WTC11 (cell line): ENCODE measurements at places on chromosomes 5 and 9. TPM values are rescaled to one million over a fixed set of nuclear protein-coding genes. Genes with fewer than 3 reads are reported as not detected.

Gene OTP
- total RNA-seq, result not detected in 3 replicates

Gene ADCY2
- 142 to 165 TPM (median 154 TPM) in 3 replicates for total RNA-seq

Gene F2RL1
- 37.3 to 38.9 TPM (median 37.5 TPM) in 3 replicates for total RNA-seq

Gene OR1L6
- total RNA-seq, result not detected in 3 replicates

Gene SGCD
- 0.07 to 0.33 TPM (median 0.32 TPM) in 3 replicates for total RNA-seq

Gene STING1
- 0.37 to 1.6 TPM (median 0.64 TPM) in 3 replicates for total RNA-seq

Gene GARNL3
- total RNA-seq, result 17.8 to 22.4 TPM (median 20.3 TPM) in 3 replicates

Gene HMCN2
- total RNA-seq, result 5.6 to 12.4 TPM (median 10.8 TPM) in 3 replicates

Gene OR1Q1
- not detected in 3 replicates for total RNA-seq

GRCh38 chr5:160197341-160198144 is 31.8 kb upstream of the FABP6 start:
- DNase-seq, result no peak
- peaks cover 3% of the 10 kb centered on the region for H3K36me3 ChIP-seq
- H3K4me3 ChIP-seq, result peak overlapping the region; percentile 37; the same call in 1 of the 2 replicates
- H3K4me1 ChIP-seq, result peaks cover 41% of the 10 kb centered on the region

- no peak for DNase-seq
Observed at GRCh38 chr9:96163161-96163560, 138.8 kb downstream of the HSD17B3 start.

DNA sequence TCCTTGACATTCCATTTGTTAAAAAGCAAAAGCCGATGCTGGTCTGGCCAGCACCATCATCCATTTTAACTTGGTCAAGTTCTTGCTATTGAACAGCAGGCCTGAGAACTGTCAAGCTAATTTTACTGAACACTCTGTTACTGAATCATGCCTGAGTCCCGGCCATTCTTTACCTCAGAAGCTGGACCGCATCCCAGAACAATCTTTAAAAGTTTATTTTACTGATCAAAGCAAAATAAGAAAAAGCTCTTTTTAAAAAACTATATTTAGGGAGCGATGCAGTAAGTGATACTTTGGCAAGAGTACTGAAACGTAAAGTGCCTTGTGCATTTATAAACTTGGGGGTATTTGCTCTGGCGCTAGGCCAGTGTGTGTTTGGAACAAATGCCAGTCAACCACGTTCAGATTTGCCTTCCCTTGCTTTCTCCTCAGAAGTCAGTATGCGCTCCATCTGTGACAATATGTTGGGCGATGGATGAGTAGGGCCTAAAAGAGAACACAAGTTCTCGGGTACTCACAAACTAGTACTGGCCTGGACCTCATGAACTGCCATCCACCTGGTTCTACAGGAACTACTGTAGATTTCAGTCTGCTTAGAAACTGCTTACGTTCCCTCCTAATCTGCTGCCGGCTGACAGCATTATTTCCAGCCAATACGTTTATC is 161.9 kb downstream of the MAPKAP1 start:
- no peak overlapping the region for H3K4me3 ChIP-seq
- no peaks in the 10 kb centered on the region for H3K27me3 ChIP-seq
- peaks cover 10% of the 10 kb centered on the region for H3K4me1 ChIP-seq
- H3K36me3 ChIP-seq, result no peaks in the 10 kb centered on the region
- no peak for DNase-seq

DNA sequence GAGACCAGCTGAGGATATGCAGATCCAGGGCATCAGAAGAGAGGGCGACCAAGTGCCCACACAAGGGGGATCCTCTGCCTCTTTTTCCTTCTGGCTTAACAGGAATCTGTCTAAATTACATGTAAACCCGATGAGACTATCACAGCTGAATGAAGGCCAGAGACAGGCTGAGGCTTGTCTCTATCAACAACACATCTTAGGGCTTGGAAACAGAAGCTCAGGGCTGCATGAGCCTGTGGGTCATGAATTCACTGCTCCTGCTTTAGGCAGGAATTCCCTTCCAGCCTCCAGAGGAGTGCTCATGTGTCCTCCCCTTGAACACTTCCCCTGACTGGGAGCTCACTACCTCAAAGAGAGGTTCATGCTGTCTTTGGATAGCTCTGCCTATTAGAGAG is 106.1 kb upstream of the PHYKPL start:
- no peaks in the 10 kb centered on the region for H3K27me3 ChIP-seq
- H3K27ac ChIP-seq, result no peak overlapping the region
- peaks cover 20% of the 10 kb centered on the region for H3K4me1 ChIP-seq
- H3K4me3 ChIP-seq, result no peak overlapping the region
- no peak for DNase-seq

GRCh38 chr5:5014586-5015235 is 125.4 kb upstream of the ADAMTS16 start:
- peaks cover 13% of the 10 kb centered on the region for H3K27me3 ChIP-seq
- no peak for DNase-seq
- H3K4me3 ChIP-seq, result no peak overlapping the region

DNA sequence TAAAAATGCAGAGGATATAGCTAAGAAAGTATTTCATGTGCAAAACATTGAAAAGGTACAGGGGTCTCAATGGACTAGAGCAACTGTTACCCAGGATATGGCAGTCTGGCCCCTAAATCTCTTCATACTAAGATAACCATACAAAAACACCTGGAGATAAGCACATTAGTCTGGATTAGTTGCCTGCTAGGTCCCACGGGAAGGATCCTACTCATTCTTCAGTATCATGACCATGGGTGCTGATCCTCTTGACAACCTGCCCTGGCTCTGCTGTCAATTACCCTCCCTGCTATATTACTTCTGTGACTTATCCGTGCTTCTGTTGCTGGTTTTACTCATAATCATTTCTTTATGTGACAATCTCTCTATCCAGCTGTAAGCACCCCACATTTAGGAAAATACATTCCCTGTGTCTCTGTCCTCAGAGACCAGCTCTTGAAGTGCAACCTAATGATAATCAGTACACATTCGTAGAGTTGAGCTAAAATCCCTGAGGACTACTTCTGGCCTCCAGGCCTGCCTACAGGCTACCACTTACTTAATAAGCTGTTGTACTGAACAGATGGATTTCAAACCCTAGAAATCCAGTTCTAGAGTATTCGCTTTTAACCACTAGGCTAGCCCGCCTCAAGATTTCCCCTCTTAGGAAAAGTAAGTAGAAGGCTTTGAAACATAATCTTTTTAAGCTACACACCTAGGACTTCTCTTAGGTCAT is 190.5 kb upstream of the OR13F1 start:
- H3K36me3 ChIP-seq, result peaks cover 8% of the 10 kb centered on the region
- no peak overlapping the region for H3K27ac ChIP-seq

DNA sequence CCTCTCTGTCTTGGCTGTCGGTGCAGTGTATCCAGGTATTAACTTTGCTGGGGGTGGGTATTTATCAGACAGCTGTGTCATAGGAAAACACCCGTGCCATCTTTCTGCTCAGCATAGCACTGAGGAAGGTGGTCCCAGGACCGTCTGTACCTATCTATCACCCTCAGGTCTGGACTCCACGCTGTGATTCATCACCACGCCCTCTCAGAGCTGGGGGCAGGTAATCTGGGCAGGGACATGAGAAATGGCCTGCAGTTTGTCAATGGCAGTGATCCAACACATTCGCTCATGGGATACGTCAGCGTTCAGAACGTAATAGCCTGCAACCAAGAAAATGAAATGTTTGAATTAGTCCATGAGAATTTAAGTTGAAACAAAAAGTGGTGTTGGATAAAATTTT is 151.6 kb upstream of the MAP1B start:
- H3K36me3 ChIP-seq, result no peaks in the 10 kb centered on the region; the same call in 1 of the 2 replicates
- H3K4me3 ChIP-seq, result no peak overlapping the region
- DNase-seq, result no peak
- peaks cover 27% of the 10 kb centered on the region for H3K4me1 ChIP-seq
- no peaks in the 10 kb centered on the region; the same call in 1 of the 2 replicates for H3K27me3 ChIP-seq

DNA sequence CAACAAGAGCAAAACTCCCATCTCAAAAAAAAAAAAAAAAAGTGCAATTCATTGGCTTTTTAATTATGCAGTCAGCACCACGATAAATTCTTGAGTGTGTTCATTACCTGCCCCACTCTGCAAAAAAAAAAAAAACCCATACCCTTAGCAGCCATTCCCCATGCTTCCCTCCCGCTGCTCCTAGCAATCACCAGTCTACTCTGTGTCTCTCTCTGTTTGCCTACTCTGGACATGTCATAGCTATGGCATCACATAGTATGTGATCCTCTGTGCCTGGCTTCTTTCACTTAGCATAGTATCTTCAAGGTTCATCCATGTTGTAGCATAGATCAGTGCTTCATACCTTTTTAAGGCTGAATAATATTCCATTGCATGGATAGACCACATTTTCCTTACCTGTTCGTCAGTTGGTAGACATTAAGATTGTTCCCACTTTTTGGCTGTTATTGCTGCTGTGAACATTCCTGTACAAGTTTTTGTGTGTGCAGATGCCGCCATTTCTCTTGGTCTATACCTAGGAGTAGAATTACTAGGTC is 7.0 kb upstream of the PRR7 start:
- peaks cover 17% of the 10 kb centered on the region for H3K4me1 ChIP-seq
- no peak overlapping the region for H3K4me3 ChIP-seq
- peaks cover 7% of the 10 kb centered on the region for H3K27me3 ChIP-seq
- H3K36me3 ChIP-seq, result peaks cover 34% of the 10 kb centered on the region

DNA sequence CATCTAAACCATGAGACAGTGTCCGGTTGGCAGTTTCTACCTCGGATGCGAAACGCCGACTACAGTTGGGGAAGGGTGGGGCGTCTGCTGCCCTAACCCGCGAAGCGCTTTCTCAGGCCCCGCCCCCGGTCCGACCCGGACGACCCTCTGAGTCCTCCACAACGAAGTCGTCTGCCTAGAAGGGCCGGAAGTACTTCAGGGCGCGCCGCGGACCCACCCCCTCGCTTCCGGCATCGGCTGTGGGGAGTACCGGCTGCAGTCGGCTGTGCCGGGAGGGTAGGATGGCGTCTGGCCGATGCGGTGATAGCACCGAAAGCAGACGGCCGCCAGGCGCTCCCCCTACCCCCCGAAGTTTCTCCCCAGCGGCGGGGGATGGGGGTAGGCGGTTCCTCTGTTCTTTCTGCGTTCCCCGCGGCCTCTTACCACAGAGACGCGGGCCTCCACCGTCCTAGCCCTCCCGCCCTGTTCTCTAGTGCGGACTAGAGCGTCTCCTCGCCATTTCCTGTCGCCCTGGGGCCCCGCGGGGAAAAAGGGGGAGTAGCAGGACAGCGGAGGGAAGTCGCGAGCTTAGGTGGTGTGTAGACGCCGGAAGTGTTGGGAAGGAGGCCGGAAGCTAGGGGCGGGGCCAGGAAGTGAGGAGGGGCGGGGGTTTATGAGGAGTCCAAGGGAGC is at the start of gene TRIM41:
Gene TRIM41, plus strand, starts transcription at position 224 of the 671 bp plus-strand sequence. CDS start 719 bp downstream, outside the sequence.
- peak within 1 kb of the TSS; percentile 99 for H3K4me3 ChIP-seq
- DNase-seq, result peak; percentile 99
- H3K27me3 ChIP-seq, result peaks cover 11% of the 10 kb centered on the region
- H3K4me1 ChIP-seq, result peaks cover 19% of the 10 kb centered on the region

- H3K36me3 ChIP-seq, result no peaks in the 10 kb centered on the region
- H3K4me1 ChIP-seq, result no peaks in the 10 kb centered on the region; the same call in 1 of the 2 replicates
- no peaks in the 10 kb centered on the region for H3K27me3 ChIP-seq
- H3K27ac ChIP-seq, result no peak overlapping the region
Observed at GRCh38 chr5:52579391-52579790, 208.3 kb upstream of the ITGA1 start.

- H3K27ac ChIP-seq, result no peak overlapping the region
- no peak for DNase-seq
- no peak overlapping the region for H3K4me3 ChIP-seq
- peaks cover 5% of the 10 kb centered on the region for H3K36me3 ChIP-seq
- H3K27me3 ChIP-seq, result peaks cover 6% of the 10 kb centered on the region
Observed at GRCh38 chr9:763692-764091, 77.8 kb upstream of the DMRT1 start.

DNA sequence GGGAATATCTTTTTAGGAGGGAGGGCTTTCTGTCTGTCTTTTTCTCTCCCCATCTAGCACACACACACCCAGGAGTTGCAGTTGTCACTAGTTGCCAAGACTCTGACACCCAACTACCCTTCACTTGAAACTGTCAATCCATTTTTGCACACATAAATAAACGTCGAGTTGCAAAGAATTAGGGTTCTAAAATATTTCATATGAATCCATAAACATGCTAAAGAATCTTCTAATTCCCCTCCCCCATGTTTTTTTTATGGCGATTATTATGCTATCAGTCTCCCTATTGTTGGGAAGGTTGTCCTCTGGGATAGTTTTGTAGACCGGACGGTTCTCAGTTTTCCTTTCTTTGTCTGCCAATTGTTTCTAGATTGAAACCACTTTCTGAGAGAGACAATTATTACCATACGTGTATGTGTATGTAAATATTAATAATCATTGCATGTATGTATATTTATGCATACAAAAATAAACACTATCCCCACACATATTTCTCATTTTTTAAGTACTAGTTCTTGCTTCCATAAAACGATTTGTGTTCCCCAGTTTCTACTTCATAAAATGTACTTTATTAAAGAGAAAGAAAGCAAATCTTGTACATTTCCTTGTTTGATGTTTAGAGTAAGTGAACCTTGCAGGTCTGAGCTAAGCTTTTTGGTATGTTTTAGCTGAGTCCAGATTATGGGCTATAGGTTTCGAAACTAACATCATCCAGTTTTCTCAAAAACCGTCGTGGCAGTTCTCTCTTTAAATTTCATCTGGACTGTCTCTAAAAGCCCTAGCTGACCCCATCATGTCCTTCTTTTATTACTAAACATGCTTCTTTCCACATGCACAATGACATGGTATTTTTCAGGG is 165.0 kb upstream of the MPDZ start:
- peaks cover 30% of the 10 kb centered on the region for H3K4me1 ChIP-seq
- no peak overlapping the region for H3K27ac ChIP-seq
- DNase-seq, result no peak
- H3K4me3 ChIP-seq, result no peak overlapping the region

GRCh38 chr9:4423207-4423610 is 67.1 kb upstream of the SLC1A1 start:
- no peaks in the 10 kb centered on the region for H3K27me3 ChIP-seq
- no peak overlapping the region for H3K4me3 ChIP-seq
- no peaks in the 10 kb centered on the region for H3K36me3 ChIP-seq

GRCh38 chr5:64827703-64828102 is 59.0 kb downstream of the CWC27 start:
- no peaks in the 10 kb centered on the region for H3K4me1 ChIP-seq
- H3K27me3 ChIP-seq, result no peaks in the 10 kb centered on the region
- peaks cover 11% of the 10 kb centered on the region for H3K36me3 ChIP-seq
- no peak overlapping the region for H3K27ac ChIP-seq
- no peak overlapping the region for H3K4me3 ChIP-seq

DNA sequence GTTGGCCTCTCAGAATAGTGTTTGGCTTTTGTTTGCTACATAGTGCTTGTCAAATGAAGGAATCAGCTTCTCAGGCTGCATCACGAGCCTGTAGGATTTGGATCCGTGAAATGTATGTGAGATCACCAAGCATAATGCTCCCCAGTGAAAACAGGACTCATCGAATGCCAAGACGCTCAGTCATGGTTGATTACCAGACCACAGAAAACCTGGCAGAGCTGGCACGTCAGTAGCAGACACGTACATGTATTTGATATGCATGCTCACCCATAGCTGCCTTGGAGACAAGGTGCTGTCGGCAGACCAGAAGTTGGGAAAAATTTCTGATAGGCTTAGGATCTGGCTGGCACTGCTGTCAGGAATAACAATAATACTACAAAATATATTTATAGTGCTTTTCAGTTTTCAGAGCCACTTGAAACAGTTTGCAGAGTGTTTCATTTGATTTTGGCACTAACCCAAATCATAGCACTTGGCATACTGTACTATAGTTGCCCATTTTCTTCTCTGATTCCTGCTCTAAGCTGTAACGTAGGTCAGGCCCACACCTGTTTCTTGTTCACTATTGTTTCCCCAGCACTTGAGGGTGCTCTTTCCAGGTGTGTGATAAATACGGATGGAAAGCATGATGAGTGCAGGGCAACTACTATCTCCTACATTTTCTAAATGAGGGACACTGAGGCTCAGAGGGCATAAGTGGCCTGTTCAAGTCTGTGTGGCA is 226.1 kb downstream of the NR3C1 start:
- no peak overlapping the region for H3K27ac ChIP-seq
- no peak for DNase-seq
- peaks cover 7% of the 10 kb centered on the region for H3K36me3 ChIP-seq
- no peak overlapping the region for H3K4me3 ChIP-seq
- no peaks in the 10 kb centered on the region for H3K27me3 ChIP-seq
